ENCODE measurements at places on chromosomes 2 and 18.
A peak's percentile ranks its signal among the peaks of the same experiment; 100 is the strongest.

DNA sequence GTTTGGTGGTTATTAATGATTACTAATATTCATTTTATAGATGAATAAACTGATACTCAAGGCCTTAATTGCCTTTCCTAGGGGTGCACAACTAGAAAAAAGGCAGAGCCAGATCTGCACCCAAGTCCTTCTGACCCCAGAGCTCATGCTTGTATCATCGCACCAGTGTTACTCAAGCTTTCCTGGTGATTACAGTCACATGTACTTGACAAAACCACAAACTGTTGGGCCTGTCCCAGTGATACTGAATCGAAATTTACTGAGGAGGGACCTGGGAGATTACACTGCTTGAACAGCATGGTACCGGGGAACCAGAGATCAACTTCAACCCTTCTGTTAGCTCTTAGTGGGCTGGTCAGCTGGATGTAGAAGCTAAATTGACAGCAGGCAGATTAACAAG, 33.7 kb downstream of the FASTKD2 start:
- DNase-seq: no peak

DNA sequence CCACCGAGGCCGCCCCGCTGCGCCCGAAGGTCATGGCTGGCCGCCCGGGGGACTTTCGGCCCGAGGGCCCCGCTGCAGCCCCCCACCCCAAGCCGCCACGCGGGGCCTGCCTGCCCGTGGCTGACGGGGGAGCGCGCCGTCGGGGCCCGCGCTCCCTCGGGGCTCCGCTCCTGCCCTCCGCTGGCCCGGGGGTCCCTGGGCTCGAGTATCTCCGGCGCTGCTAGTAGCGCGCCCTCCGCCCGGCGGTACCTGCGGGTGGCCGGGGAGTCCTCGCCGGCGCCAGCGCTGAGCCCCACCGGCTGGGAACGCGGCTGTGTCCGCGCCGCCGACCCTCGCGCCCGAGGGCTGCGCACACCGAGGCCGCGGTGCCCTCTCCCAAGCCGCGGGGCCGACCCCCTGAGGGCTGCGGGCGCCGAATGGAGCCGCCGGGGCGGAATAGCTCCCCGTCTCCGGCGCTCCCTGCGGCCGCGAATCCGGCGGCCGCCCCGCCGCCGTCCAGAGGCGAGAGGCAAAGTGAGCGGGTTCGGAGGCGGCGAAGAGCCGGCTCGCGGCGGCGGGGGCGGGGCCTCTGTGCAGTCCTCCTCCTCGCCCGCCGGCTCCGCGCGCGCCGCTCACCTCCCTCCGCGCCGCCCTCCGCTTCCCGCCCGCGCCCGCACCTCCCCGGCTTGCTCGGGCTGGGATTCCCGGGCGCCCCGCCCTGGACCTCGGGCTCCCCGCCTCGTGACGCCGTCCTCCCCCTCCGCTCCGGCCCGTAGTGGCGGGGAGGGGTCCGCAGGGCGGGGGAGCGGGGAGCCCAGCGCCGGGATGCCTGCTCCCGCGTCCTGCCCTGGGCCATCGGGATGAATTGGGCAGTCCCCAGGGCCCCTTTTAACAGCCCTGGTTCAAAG, at the start of gene KCNG3:
KCNG3 (minus strand) TSS at position 515 of the 887 bp plus-strand sequence; CDS start at position 34, 481 bp downstream.
- peak; percentile 49 for DNase-seq

DNA sequence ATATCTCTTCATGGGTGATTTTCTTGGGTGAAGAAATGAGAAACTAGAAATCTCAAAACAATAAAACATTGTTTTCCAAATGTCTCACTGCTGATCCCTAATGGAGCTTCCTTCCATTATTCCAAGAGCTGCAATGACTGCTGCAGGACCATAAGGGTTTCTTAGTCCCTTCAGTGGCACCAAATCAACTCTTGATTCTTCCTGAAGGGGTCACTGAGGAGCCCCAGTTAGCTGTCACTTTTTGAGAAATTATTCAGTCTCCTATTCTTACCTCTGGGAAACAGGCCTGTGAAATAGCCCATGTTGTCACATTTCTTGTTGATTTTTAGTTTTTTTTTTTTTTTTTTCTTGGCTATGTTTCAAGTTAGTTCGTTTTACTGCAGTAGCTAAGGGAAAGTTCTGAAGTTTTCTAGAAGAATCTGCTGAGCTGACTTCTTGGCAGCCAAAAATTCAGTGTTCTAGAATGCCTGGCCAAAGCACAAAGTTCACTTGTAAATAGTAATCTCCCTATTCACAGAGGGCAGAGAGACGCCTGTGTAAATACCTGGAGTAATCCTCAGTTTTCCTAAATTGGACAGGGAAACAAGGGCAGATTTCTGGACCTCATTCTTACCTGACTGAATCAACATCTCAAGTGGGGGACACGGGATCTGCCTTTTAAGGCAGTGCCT, 480.0 kb downstream of the RIT2 start:
- DNase-seq: no peak

DNA sequence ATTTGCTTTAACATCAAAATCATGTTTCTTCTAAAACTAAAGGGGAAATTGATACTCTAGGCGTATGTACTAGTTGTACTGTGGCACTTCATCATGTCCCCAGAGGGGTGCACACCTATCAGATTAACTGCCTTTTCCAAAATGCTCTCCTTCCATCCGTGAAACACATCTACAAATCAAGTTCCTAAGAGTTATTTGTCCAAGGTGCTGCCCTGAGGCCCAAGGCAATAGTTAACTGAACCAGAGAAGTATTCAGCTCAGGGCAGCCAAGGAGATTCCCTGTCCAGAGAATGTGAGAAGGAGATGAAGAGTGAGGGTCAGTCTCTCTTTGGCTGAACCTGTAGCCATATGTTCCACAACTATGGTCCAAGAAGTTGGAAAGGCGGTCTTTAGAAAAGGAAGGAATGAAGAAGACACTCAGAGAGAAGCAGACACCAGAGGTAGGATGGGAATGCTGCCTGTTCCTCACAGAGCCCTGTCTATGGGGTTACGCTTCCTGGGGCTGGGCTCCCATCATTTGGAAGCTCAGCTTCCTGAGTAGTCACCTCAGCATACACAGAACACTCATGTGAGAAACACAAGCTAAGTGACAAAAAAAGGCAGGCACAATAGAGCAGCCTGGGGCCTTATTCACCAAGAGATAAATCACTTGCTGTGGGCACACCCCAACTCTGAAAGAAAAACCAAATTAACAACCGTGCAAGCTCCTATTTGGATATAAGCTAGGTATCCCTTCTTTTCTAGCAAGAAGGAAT, 55.6 kb downstream of the ANKRD44 start:
- no peak for DNase-seq

DNA sequence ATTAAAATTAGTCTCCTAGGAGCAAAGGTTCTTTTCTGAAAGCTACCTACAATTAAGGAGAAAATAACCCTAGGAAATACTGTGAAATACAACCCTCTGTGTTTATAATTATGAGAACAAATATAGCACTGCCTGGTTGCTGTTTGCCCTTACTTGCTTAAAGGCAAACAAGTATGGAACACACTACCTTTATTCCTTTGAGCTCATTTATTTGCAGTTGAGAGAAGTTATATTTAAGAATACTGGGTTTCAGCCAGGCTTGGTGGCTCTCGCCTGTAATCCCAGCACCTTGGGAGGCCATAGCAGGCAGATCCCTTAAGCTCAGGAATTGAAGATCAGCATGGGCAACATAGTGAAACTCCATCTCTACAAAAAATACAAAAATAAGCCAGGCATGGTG, 23.1 kb upstream of the IAH1 start:
- DNase-seq: no peak

GRCh38 chr2:74659462-74659861, 5.4 kb downstream of the SEMA4F start:
- DNase-seq: no peak

GRCh38 chr2:160165996-160166395, 34.1 kb downstream of the ITGB6 start:
- no peak for DNase-seq

DNA sequence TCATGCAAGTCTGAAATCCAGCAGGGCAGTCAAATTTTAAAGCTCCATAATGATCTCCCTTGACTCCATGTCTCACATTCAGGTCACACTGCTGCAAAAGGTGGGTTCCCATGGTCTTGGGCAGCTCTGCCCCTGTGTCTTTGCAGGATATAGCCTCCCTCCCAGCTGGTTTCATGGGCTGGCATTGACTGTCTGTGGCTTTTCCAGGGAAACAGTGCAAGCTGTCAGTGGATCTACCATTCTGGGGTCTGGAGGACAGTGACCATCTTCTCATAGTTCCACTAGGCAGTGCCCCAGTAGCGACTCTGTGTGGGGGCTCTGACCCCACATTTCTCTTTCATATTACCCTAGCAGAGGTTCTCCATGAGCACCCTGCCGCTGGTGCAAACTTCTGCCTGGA, 220.6 kb upstream of the COPS8 start:
- no peak for DNase-seq

All from stimulated activated CD8-positive, alpha-beta memory T cell treated with anti-CD3 and anti-CD28 coated beads, Interleukin-15, amount 100 ng/mL, for 4 hours (primary cell).